B cell (primary cell): ENCODE measurements at places on chromosomes 1 and 21. TPM values are rescaled to one million over a fixed set of nuclear protein-coding genes. Genes with fewer than 3 reads are reported as not detected.

DNA sequence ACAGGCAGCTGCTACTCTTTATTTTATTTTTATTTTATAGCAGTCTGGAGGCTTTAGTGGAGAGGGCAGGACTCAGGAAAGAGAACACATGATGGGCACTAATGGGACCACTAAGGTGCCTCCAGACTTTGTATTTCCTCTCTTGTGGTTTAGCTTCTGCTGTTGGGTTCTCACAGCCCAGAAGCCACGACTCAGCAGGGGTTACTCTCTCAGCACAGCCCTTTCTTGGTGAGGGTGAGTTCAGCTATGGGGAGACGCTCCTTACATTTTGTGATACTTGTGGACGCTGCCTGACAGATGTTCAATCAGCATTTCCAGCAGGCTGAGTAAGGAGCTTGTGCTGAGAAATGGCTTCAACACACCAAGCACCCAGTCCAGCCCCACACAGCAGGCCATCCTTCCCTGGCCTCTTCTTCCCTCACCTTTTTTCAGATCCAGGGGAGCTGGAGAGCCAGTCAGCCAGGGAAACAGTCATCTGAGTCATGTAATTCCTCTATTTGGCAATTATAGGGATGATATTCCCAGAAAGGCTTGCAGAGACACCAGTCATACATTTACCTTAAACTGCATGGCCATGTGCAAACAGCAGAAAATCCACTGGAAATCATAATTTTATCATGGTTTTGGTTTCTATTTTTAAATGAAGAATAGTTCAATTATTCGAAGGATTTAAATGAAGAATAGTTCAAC lies 53.2 kb upstream of the RAB3GAP2 start:
- no peaks in the 10 kb centered on the region for H3K36me3 ChIP-seq
- H3K4me3 ChIP-seq = no peak overlapping the region
- no peaks in the 10 kb centered on the region for H3K4me1 ChIP-seq
- DNase-seq = no peak
- H3K27ac ChIP-seq = no peak overlapping the region

- DNase-seq = no peak
- no peak overlapping the region for H3K27ac ChIP-seq
- peaks cover 7% of the 10 kb centered on the region for H3K4me1 ChIP-seq
- no peak overlapping the region for H3K4me3 ChIP-seq
Measured at GRCh38 chr1:202005958-202006357, 4.4 kb upstream of the ELF3 start.

Gene LIPI
- not detected in 2 replicates for total RNA-seq

Gene CLEC20A
- total RNA-seq = 4.7 and 4.9 TPM in 2 replicates
